CD14-positive monocyte (primary cell): ENCODE measurements at places on chromosomes 3 and 15.

DNA sequence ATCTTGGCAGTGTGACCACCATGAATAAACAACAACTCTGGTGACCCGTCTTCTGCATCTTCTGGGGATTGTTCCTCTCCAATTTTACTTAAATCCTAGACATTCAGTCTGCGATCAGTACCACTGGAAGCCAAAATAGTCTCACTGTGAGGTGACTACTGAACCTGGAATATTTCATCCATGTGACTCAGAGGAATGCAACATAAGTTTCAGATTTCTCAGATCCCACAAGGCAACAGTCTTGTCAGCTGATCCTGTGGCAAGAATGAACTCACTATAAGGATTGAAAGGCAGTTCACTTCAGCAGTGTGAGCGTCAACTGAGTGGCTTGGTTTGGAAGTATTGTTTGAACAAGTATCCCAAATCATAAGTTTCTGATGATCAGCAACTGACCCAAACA, 13.2 kb downstream of the NSUN3 start:
- H3K27me3 ChIP-seq = no peaks in the 10 kb centered on the region
- DNase-seq = no peak
- H3K4me3 ChIP-seq = no peak overlapping the region
- no peaks in the 10 kb centered on the region for H3K4me1 ChIP-seq

GRCh38 chr3:171028025-171028778, 1.7 kb upstream of the SLC2A2 start:
- no peaks in the 10 kb centered on the region for H3K36me3 ChIP-seq
- no peak overlapping the region for H3K27ac ChIP-seq
- H3K27me3 ChIP-seq = peaks cover 27% of the 10 kb centered on the region
- no peak overlapping the region for H3K4me3 ChIP-seq
- H3K4me1 ChIP-seq = no peaks in the 10 kb centered on the region

DNA sequence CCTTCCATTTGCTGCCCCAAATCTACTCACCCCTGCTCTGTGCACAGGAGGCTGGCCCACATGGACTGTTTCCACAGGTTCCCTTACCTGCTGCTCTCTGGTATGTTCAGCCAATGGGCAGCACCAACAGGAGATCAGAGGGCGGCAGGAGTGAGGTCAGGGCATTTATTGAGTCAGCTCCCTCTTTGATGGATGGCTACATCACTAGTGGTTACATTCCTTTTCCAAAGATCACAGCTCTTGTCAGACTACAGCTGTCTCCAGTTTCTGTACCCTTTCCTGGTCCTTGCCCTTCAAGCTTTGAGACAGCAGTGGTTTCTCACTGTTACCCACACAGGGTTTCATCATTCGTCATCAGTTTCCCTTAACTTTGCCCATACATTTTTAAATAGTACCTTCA, 325.1 kb downstream of the SUCLG2 start:
- no peak for DNase-seq
- no peaks in the 10 kb centered on the region for H3K36me3 ChIP-seq
- H3K27me3 ChIP-seq = no peaks in the 10 kb centered on the region
- H3K4me1 ChIP-seq = no peaks in the 10 kb centered on the region
- no peak overlapping the region for H3K27ac ChIP-seq

GRCh38 chr3:107523289-107523538, 452 bp downstream of the BBX start:
- H3K4me1 ChIP-seq = peaks cover 16% of the 10 kb centered on the region
- peak overlapping the region; percentile 85 for H3K27ac ChIP-seq
- no peaks in the 10 kb centered on the region for H3K36me3 ChIP-seq
- peak overlapping the region; percentile 95 for H3K4me3 ChIP-seq
- peaks cover 3% of the 10 kb centered on the region for H3K27me3 ChIP-seq
- DNase-seq = no peak

- no peak overlapping the region for H3K4me3 ChIP-seq
- no peaks in the 10 kb centered on the region for H3K27me3 ChIP-seq
- no peaks in the 10 kb centered on the region for H3K4me1 ChIP-seq
- no peak overlapping the region for H3K27ac ChIP-seq
- peak; percentile 3 for DNase-seq
Measured at GRCh38 chr3:120688121-120688520, 6.1 kb upstream of the HGD start.

DNA sequence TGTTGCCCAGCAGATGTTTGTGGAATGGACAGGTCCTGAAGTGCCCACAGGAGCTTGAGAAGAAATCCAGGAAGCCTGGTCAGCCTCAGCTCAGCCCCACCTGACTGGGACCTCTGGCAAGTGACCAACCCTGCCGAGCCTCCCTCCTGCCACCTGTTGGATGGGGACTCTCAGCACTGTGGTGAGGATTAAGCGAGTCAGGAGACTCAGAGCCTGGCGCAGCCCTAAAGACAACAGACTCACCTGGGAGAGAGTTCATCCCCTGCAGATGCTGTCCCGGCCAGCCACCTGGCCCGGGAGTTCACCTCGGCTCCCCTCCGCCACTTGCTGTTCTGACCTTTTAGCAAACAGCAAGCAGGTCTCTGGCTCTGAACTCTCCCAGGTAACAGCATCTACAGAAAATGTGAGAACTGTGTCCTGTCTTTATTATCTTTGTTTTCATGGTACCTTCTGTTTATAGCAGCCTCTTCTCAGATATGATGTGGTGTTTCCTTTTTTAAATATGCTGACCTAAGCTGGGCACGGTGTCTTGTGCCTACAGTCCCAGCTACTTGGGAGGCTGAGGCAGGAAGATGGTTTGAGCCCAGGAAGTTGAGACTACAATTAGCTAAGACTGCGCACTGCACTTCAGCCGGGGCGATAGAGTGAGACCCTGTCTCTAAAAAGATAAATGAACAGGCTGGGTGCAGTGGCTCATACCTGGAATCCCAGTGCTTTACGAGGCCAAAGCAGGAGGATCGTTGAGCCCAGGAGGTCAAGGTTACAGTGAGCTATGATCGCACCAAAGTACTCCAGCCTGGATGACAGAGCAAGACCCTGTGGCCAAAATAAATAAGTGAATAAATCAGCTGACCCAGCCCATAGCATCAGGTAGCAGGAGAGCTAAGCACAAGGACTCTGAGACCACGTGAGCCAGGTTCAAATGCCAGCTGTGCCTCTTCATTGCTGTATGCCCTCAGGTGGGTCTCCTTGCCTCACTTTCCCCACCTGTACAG, 32.4 kb upstream of the SLC6A6 start:
- peaks cover 55% of the 10 kb centered on the region for H3K4me1 ChIP-seq
- DNase-seq = no peak
- no peaks in the 10 kb centered on the region for H3K36me3 ChIP-seq
- no peak overlapping the region for H3K27ac ChIP-seq
- no peaks in the 10 kb centered on the region for H3K27me3 ChIP-seq

GRCh38 chr3:154540950-154541604, 111.1 kb upstream of the GPR149 start:
- peak; percentile 3 for DNase-seq
- peaks cover 12% of the 10 kb centered on the region for H3K4me1 ChIP-seq
- no peak overlapping the region for H3K27ac ChIP-seq
- H3K27me3 ChIP-seq = no peaks in the 10 kb centered on the region
- no peaks in the 10 kb centered on the region for H3K36me3 ChIP-seq

- peaks cover 15% of the 10 kb centered on the region for H3K4me1 ChIP-seq
- no peak for DNase-seq
- peaks cover 19% of the 10 kb centered on the region for H3K36me3 ChIP-seq
Measured at GRCh38 chr3:71680603-71681002, 44.6 kb downstream of the EIF4E3 start.

DNA sequence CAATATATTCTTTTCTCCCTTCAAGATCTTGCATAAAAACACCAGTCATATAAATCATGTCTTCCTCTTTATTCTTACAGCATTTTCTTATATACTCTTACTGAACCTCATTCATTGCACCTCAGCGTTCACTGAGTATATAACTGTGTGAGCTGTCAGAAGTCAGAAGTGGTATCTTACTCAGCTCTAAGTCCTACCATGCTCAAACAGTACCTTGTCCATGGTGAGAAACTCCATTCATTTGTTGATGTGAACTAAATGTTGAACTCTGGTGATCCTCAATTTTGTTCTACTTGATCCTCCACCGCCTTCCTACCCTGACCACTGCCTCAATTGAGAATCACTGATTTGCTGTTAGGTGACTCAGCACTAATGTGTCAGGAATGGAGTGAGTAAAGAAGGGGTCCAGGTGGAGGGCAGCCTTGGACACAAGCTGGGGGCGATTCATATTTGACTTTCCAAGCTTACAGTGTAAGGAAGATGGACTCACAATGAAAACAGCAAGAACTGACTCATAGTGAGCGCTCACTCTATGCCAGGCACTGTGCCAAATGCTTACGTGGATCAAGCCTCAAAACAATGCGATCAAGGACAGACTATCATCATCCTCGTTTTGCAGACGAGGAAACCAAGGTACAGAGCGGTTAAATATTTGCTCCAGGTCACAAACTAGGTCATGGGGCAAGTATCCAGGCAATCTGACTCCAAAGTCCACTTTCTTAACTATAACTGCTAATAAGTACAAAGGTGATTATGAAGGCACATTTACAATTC, 13.5 kb upstream of the ZFYVE19 start:
- H3K27ac ChIP-seq = no peak overlapping the region
- no peak for DNase-seq
- no peaks in the 10 kb centered on the region for H3K27me3 ChIP-seq
- H3K36me3 ChIP-seq = peaks cover 33% of the 10 kb centered on the region
- peaks cover 12% of the 10 kb centered on the region for H3K4me1 ChIP-seq
- no peak overlapping the region for H3K4me3 ChIP-seq

DNA sequence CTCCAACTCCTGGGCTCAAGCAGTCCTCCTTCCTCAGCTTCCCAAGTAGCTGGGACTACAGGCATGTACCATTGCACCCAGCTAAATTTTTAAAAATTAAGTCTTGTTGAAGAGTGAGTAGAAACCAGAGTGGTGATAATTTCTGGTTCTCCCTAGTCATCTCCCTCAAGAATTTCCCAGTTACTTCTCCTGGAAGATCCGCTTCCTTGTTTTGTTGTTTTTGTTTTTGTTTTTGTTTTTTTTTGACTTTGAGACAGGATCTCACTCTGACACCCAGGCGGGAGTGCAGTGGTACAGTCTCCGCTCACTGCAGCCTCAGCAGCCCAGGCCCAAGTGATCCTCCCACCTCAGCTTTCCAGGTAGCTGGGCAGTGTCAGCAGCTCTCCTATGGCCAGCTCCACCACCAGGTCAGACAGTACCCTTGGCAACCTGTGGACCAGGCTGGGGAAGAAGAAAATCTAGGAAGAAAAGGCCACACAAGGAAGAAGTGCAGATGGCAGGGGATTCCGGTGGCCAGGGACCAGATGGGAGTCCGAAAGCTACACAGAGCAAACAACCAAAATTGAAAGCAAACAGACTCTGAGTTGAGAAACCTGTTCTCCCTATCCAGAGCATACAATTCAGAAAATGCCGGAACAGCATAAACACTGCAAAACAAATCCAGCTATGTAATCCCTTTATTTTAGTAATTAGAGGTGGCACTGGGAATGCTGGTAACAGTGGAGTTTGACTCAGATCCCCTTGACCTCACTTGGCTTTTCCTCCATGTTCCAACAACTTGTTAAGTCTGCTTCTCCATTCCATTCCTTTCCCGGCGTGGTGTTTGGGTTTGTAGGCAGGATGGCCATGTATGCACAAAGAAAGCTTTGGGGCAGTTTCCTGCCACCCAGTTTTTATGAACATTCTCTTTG, 266.6 kb upstream of the CTDSPL start:
- no peaks in the 10 kb centered on the region for H3K36me3 ChIP-seq
- H3K4me3 ChIP-seq = no peak overlapping the region
- no peaks in the 10 kb centered on the region for H3K4me1 ChIP-seq
- no peak overlapping the region for H3K27ac ChIP-seq

DNA sequence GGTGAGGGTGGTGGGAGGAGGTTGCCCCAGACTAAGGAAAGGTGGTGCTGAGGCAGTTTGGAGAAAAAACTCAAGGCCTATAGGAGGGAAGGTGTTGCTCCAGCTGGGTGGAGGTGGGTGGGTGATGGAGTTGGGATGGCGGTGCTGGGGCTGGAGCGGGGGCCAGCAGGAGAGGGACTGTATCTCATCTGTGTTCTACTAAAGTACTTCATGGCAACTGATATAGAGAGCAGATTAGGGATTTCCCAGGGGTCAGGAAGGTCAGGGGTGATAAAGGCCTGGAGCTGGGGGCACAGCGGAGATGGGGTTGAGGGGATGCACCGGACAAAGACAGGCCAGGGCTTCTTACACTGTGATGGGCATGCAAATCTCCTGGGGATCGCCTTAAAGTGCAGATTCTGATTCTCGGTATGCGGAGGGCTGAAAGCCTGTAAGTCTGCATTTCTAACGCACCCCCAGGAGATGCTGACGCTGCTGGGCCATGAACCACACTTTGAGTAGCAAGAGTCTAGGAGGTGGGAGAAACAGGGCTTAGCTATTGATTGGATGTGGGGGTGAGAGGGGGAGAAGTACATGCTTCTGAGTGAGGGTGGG, 4.2 kb downstream of the KLHL40 start:
- H3K36me3 ChIP-seq = no peaks in the 10 kb centered on the region
- H3K4me3 ChIP-seq = no peak overlapping the region
- peaks cover 26% of the 10 kb centered on the region for H3K27me3 ChIP-seq

- H3K27me3 ChIP-seq = no peaks in the 10 kb centered on the region
- no peak overlapping the region for H3K4me3 ChIP-seq
- no peak for DNase-seq
- H3K36me3 ChIP-seq = no peaks in the 10 kb centered on the region
- no peak overlapping the region for H3K27ac ChIP-seq
Measured at GRCh38 chr3:160312014-160312624, 86.9 kb downstream of the C3orf80 start.

DNA sequence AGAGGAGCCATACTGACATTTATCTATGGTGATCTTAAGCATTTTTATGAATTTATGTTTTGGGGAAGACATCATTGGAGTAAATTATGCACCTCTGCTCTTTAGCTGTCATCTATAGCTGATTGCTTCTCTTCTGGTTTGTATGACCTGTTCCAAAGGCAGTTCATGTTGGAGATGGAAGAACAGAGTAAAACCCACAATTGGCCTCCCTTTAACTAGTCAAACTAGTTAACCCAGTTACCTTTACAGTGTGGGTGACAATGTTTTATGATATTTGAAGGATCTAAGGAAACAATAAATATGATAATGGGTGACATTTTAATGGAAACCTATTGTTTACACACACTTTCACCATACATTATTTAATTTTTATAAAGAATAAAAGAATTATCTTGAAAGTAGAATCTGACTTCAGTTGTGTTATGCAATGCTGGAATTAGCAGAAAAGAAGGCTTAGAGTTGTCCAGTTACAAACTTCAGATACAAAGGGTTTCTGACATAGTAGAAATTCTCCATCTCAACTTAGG, 263.5 kb downstream of the NFKBIZ start:
- H3K4me1 ChIP-seq = no peaks in the 10 kb centered on the region
- no peaks in the 10 kb centered on the region for H3K27me3 ChIP-seq
- H3K4me3 ChIP-seq = no peak overlapping the region
- no peaks in the 10 kb centered on the region for H3K36me3 ChIP-seq

- H3K4me1 ChIP-seq = peaks cover 4% of the 10 kb centered on the region
- H3K36me3 ChIP-seq = no peaks in the 10 kb centered on the region
- no peak for DNase-seq
- H3K27me3 ChIP-seq = no peaks in the 10 kb centered on the region
Measured at GRCh38 chr15:93143186-93143585, 54.2 kb upstream of the RGMA start.

DNA sequence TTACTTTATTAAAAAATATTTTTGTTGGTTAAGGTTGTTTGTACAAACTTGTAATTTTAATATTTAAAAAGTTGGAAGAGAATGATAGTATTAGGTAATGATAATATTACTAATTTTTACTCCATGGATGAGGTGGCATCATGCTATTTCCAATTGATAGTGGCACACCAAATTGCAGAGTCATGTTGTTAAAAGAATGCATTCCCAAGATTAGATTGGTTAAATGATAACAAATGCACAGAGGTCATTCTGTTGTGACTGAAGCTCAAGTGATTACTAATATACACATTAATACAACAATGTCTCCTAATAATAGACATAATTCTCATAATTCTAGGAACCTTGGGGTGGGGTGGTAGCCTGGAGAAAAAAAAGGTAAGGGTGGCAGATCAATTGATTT, 73.2 kb upstream of the ZBED2 start:
- H3K27ac ChIP-seq = no peak overlapping the region
- peaks cover 26% of the 10 kb centered on the region for H3K4me1 ChIP-seq
- no peak overlapping the region for H3K4me3 ChIP-seq
